Activated T-helper 1 cell treated with Interleukin-2 at 50 U/mL for 16 hours (primary cell): ENCODE measurements at places on chromosomes 3 and 15.

- DNase-seq: no peak
Observed at GRCh38 chr15:57732526-57733331, 26.2 kb downstream of the POLR2M start.

DNA sequence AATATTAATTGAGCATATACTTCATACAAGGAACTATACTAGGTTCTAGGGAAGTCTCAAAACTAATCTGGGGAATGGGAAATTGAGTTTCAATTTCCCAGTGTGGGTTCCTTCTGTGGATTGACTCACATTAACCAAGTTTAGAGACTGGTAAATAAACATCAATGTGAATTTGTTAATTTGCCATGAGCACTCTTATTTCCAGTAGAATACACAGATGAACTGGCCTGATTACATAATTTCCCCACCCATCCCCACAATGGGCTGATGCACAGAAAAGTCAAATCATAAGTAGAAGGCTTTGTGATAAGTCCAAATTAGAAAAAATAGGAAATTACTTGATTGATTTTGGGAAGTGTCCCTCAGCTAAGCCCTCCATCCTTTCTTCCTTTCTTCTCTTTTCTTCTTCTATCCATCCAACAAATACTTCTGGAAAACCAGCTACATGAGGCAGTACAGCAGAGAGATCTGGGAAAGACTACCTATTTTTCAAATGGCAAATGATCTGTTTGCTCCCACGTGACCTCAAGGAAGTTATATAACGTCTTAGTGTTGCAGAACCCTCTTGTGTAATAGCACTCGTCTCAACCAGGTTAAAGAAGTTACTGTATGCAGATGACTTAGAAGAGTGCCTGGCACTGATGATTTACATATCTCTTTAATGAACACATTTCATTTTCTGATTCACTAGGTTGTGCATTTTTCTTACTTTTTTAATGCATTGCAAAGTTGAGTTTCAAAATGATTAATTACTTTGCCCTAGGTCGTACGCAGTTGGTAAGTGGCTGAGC is 312.3 kb downstream of the SV2B start:
- no peak for DNase-seq

- no peak for DNase-seq
Observed at GRCh38 chr3:143526011-143526545, 322.2 kb downstream of the SLC9A9 start.

DNA sequence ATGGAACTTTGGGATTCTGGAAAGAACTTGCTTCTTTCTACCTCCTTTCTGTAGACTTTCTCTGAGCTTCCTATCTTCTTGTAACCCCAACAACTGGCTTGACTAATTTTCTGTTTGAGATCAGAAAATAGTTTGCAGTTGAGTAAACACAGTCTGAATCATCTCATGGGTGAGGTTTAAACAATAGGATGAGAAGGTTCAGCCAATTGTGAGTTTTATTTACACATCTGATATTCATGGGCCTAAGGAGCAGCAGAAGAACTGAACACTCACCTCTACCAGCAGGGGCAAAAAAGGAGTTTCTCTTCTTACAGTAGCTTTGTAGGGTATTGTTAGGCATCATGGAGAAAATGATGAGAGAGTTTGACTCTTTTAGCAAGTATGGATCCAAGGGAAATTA is 54.2 kb downstream of the DTWD1 start:
- DNase-seq: no peak

GRCh38 chr3:114154321-114154821 is 24.5 kb downstream of the DRD3 start:
- no peak for DNase-seq

DNA sequence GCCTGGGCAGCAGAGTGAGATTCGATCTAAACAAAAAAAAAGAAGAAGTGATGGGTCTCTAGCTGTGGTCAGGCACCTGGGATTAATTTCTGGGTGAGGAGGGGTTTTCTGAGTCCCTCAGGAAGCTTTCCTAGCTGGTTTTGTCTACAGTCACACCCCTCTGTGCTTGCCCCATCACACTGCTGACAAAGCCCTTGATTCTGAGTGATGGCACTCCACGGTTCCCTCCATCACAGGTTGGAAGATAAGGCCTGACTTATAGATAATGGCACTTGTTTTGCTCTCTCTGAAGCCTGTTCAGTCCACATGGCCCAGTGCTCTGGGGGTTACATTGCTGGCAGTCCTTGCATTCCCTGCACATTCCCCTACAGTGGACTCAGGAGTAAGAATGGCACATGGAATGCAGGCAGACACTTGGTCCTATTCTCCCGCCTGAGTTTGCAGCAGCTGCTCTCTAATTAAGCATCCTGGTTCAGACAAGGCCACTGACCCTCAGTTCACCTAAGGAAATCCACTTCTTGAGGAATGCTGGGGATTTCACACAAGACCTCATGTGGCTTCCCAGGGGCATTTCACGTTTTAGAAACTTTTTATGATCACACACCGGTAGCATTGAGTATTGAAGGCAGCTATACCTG is 81.0 kb upstream of the NMNAT3 start:
- DNase-seq: no peak

DNA sequence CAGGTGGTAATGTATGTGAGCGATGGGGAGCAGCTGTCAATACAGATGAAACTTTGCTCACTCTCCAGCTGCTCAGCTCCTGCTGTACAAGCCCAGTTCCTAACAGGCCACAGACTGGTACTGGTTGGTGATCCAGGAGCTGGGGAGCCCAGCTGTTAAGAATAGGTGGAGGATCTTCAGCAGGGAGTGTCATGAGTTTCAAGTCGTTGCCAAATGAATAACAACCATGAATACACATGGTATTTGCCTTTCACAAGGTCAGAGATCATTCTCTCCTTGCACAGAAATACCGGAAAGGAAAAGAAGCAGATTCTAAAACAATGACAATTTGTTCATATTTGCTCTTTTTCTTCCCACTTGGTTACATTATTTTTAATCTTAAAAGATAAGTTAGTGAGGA is 5.1 kb downstream of the PLSCR1 start:
- no peak for DNase-seq

- DNase-seq: no peak
Observed at GRCh38 chr3:59531066-59531745, 481.4 kb upstream of the CFAP20DC start.

- no peak for DNase-seq
Observed at GRCh38 chr3:25294169-25294805, 133.8 kb upstream of the RARB start.

DNA sequence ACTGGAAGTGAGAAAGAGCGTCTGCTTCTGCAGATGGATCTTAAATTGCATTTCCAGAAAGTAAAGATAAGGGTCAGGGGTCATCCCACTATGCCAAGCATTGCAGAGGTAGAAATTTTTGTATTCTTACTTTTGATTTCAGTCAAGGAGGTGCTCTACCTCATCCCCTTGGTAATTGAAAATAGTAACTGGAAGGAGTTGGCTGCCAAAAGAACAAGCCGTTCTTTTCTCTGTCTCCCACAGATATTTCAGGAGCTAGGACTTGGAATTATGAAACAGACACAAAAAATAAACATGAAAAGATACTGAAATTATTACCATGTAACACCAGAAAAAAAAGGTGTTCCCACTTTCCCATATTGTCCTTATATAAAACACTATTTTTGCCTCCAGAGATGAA is 309.9 kb upstream of the UMPS start:
- no peak for DNase-seq

- DNase-seq: no peak
Observed at GRCh38 chr3:185770109-185770508, 54.7 kb downstream of the IGF2BP2 start.

- no peak for DNase-seq
Observed at GRCh38 chr3:73493543-73494308, 131.0 kb downstream of the PDZRN3 start.

- DNase-seq: no peak
Observed at GRCh38 chr3:150221904-150222523, 186.1 kb upstream of the TSC22D2 start.

- no peak for DNase-seq
Observed at GRCh38 chr15:79849789-79850188, 47.0 kb downstream of the MTHFS start.

DNA sequence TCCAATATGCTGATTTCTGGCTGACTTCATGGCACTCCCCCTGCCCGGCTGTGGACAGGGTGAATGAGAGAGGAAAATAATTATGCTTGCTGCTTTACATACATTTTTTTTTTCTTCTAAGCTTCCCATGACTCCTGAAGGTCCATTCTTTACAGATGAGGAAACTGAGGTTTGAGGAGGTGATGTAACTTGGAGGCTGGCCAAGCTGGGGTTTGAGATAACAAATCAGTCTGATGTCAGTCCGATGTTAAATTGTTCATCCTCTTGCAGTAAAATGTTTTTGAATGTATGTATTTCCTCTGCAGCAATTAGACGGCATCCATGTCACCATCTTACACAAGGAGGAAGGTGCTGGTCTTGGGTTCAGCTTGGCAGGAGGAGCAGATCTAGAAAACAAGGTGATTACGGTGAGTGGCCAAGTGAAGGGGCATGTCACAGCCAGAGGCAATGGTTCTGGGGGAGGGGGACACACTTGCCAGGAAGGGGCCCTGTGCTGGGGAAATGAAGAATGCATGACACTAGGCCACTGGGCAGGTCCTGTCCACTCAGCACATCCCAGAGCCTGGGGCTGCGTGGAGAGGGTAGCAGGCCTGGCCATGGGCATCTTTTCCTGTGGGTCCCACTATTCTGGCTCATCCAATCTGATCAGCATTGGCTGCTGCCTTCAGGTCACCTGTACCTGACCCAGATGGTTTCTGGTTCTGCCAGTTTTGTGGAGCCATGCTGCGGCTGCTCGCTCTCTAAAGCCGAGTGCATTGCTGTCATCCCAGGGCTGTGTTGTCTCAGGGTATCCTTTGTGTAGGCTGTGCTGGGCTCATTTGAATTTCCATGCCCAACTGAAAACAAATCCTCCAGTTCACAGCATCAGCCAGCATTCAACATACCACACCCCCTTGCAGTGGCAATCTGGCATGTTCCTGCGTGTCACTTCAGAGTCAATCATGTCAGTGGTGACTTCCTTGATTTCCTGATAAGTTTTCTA is 20.4 kb downstream of the STARD5 start:
- no peak for DNase-seq

GRCh38 chr3:78004571-78004970 is 964.7 kb downstream of the ROBO2 start:
- DNase-seq: no peak

DNA sequence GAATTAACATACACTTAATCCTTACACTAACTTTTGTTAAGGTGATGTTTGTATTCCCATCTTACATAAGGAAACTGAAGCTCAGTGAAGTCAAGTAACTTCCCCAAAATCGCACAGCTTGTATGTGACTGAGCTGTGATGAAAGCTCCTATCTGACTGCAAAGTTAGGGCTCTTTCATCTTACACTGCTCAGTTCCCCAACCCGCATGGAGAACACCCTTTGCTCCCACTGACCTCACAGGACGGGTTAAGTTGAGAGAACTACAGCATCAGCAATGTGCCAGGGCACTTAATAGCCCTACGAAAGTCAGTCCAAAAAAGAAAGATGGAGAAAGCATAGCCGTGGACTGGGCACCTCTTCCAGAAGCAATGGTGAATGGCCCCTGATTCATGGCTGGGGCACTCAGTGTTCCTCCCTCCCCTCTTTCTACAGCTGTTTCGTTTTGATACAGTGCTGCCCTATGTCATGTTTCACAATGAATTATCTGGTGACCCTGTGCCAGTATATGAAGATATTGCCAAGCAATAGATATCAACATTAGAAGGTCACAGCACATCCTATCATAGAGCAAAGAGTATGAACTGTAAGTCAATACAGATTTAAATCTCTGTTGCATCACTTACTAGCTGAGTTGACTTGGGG is 38.0 kb downstream of the CADPS start:
- DNase-seq: no peak

GRCh38 chr15:88637841-88638625 is 783 bp upstream of the ISG20 start:
- no peak for DNase-seq

DNA sequence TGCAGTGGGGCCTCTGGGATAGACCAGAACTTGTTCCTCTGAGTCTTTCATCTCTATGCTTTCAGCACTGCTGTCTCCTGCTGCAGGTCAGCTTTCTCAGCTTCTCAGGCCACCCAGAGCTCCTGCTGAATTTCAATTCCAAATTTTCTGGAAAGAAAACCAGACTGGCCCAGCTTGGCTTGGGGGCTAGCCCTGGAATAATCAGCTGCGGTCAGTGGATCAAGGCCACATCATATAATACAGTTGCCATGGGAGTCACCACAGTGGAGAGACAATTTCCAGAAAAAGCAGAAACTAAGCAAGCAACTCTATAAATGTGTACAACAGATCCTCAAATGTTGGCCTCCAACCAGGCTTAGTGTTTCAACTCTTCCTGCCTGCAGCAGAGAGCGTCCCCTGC is 91.1 kb upstream of the SLC24A5 start:
- no peak for DNase-seq

DNA sequence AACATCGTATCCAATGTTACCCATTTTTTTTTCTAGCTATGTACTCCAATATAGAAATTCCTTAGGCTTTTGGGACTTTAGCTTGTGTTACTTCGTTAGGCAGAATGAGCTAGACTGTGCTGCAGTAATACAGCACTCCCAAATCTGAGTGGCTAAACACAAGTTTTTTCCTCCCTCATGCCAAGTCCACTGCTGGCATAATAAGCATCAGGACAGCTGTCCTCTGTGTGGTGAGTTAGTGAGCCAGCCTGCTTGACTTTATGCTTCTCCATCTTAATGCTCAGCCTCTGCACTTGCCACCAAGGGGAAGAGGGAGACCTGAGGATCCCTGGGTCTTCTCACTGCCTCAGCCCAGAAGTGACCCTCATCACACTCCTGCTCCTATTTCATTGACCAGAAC is 18.2 kb upstream of the ACOX2 start:
- no peak for DNase-seq

- DNase-seq: no peak
Observed at GRCh38 chr3:139443186-139443585, 33.1 kb downstream of the RBP2 start.

DNA sequence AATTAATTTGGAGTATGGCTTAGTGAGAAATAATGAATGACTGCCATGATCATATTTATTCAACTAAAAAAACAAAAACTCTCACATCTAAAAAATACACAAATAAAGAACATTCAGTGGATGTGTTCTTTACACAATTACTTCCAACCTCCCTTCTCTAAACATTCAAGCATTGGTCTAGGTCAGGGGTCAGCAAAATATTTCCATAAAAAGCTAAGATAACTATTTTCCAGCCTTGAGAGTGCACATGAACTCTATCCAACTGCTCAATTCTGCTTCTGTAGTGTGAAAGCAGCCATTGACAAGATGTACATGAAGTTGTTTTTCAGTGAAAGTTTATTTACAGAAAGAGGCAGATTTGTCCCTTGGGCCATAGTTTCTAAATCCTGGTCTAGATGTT is 406.3 kb downstream of the MAGI1 start:
- DNase-seq: no peak

DNA sequence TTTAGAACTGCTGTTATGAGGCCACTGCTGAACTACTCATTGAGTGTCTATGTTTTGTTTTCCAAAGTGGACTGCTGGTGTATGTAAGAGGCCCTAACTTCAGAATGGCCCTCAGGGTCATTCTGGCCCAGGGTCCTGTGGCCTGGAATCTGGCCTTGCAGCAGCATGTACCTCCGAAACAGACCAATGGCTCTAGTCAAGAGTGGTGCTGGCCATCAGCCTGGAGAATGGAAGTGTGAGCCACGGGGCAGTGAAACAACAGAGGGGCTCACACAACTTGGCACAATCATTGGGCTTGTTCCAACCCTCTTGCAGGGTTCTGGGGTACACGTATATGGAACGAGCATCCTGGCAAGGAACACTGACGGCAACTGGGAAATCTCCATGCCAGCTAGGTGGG is 40.5 kb downstream of the SCN5A start:
- DNase-seq: no peak

GRCh38 chr15:100932676-100933348 is 13.7 kb downstream of the LRRK1 start:
- no peak for DNase-seq
